Stimulated activated CD4-positive, alpha-beta T cell treated with anti-CD3 and anti-CD28 coated beads, Interleukin-15, amount 100 ng/mL, for 24 hours (primary cell): ENCODE measurements at places on chromosomes 2 and 18.

DNA sequence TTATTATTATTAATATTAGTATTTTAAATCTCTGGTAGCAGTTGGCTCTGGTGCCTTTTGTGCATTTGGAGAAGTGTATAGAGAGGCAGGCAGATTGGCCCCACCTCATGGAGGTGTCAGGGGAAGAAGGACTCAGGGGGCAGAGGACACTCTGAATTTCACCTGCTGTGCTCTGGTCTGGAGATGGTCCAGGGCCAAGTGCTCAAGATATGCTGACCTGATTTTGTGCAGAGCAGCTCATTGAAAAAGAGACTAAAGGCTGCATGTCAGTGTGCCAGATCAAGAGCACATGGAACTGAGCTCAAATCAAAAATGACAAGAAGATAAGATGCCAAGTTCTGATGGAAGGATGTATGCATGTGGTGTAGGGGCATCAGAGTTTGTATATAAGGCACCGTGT lies 323.6 kb upstream of the TNP1 start:
- DNase-seq: no peak

- DNase-seq: peak; percentile 39
Measured at GRCh38 chr2:219997341-219997851, 370.0 kb downstream of the SLC4A3 start.

DNA sequence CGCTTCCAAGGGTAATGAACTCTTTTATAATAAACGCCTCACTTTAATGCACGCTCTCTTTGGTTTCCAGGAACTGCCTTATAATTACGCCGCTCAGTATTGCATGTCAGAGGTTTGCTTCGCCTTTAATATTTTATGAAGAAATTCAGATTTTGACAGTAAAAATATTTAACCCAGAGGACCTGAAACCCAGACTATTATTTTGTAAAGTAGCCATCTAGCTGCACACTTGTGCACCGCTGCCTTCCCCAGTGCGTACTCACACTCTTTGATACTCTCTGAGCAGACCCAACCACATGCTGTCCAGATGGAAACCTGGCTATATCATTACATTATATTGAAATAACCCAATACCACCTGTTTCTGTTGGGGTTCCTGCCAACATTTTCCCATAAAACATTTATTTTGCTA lies 270.1 kb downstream of the C1D start:
- DNase-seq: no peak

DNA sequence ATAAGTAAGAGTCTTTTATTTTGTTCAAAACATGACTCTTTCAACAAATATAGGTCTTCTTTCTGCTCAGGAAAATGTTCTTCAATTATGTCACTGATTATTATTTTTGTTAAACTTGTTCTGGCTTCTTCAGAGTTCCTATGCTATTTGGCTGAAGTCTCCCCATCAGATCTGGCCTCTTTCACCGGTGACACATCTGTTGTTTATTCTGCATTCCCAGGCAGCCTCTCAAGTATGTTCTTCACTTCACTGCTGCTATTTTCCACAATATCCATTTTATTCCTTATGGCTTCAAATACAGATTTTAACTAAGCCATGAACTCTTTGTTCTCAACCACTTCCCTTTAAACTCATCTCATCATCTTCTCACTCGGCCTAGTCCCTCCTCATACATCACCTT lies 45.7 kb downstream of the HDAC4 start:
- no peak for DNase-seq
